ENCODE measurements at places on chromosomes 13 and 19.

DNA sequence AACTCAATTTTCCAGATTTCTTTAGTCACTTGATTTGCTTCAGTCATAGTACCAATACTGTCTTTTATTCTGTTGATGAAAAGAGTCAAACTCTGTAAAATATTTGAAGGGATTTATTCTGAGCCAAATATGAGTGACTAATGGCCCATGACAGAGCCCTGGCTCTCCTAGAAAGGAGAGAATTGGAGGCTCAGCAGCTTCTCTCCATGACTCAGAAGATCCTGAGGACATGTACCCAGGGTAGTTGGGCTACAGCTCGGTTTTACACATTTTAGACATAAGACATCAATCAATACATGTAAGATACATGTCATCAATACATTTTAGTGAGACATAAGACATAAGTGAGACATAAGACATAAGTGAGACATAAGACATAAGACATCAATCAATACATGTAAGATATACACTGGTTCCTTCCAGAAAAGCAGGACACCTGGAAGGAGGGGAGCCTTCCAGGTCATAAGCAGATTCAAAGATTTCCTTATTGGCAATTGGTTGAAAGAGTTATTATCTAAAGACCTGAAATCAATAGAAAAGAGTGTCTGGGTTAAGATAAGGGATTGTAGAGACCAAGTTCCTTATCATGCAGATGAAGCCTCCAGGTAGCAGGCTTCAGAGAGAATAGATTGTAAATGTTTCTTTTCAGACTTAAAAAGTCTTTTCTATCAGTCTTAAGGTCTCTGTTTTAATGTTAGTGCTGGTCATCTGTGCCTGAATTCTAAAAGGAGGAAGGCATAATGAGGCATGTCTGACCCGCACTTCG lies 179.8 kb upstream of the RFC3 start:
- DNase-seq = peak; percentile 61

GRCh38 chr13:44435919-44436510 lies 62.4 kb downstream of the SERP2 start:
- no peak for DNase-seq

- no peak for DNase-seq
Observed at GRCh38 chr13:80345771-80346510, 5.0 kb upstream of the SPRY2 start.

- no peak for DNase-seq
Observed at GRCh38 chr19:616062-616700, 17.2 kb downstream of the POLRMT start.

DNA sequence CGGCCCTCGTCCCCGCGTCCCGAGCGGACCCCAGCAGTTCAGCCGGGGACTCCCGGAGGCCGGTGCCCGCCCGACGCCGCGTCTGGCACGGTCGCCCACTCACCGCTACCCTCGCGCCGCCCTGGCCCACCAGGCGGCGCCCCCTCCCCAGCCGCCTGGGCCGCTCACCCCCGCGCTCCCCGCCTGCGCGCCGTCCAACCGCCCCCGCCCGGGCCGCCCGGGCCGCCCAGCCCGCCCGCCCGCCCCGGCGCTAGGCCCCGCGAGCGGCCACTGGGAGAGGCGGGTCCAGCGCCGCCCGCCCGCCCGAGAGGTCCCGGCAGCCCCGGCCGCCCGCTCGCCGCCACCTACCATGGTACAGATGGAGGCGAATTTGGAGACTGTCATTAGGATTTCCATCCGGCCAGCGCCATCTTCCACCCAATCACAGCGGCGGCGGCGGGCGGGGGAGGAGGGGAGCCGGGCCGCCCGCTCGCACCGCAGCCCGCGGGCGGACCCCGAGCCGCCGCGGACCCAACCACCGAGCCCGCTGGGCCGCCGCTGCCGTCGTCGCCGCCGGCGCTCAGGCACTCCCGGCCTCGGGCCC lies at the start of gene USP12:
Gene USP12 (minus strand): TSS at position 568 of the 583 bp plus-strand sequence. CDS start 172 bp downstream, at position 396.
- DNase-seq = no peak

DNA sequence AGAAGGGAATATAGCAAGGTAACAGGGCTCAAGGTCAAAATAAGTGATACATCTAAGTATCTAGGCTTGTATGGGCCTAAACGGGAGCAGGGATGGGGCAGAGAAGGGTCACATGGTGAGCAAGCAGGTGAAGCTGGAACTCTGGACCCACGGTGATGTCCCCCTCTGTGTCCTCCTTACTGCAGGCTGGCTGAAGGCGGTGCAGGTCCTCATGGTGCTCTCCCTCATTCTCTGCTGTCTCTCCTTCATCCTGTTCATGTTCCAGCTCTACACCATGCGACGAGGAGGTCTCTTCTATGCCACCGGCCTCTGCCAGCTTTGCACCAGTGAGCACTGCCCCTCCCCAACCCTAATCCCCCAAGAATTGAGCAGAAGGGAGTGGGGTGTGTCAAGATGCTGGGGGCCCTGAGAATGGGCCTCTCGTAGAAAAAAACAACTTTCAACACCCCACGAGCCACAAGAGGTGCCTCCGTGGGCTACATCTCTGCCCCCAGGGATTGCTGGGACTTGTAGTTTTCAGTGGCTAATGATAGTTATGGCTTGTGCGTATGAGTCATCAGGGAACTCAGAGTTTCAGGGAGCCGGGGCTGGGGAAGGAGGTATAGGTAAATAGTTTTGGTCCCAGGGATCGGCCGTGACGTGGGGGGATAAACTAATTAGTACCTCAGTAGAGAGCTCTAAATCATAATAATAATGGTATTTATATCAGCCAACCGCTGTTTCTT lies 4.0 kb downstream of the EMP3 start:
- peak; percentile 62 for DNase-seq

GRCh38 chr13:95382411-95382810 lies 81.2 kb upstream of the ABCC4 start:
- peak; percentile 29 for DNase-seq

- DNase-seq = peak; percentile 16
Observed at GRCh38 chr13:24865163-24865953, 101.4 kb downstream of the RNF17 start.

- DNase-seq = no peak
Observed at GRCh38 chr13:41065078-41065477, 3.8 kb downstream of the WBP4 start.

- no peak for DNase-seq
Observed at GRCh38 chr19:22807061-22807835, 23.3 kb upstream of the ZNF99 start.

GRCh38 chr19:13076320-13076719 lies 26.3 kb downstream of the LYL1 start:
- DNase-seq = no peak

- DNase-seq = peak; percentile 50
Observed at GRCh38 chr13:49113526-49114286, 106.4 kb upstream of the MLNR start.

DNA sequence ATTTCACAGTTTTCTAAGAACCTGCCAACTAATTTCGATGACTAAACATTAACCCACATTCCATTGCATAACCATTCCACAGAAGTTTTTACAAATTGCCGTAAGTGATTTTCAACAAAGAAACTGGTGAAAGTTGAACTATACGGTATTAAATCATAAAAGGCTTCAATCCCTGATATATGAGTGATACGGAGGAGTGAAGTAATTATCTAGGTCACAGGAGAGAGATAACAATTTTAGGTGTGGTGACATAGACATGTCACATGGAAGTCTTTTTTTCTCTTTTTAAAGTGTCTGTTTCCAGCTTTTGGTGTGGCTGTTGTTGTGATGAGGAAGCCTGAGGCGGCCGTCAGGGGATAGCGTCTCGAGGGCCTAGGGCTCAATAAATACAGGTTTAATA lies 29.4 kb downstream of the TBC1D4 start:
- DNase-seq = peak; percentile 61

DNA sequence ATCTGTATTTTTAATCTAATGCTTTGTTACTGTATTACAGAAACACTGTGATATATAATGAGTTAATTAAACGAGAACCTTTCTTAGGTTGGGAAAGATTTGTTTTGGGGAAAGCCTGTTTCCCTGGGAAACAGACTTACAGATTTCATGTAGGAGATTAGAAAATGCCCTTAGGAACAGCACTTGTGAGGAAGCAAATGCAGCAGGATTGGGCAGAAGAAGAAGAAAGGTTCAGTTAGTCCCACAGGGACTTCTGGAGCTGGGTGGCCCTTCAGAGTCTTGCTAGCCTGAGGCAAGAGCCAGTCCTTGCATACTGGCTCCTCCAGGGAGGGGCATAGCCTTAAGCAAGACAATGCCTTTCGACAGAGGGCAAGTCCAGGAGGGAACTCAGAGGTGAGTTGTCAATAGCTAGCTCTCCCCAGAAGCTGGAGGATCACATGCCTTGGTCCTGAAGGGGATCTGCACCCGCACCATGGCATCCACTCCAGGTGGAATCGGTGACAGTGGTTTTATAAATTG lies 36.8 kb downstream of the N4BP2L1 start:
- DNase-seq = no peak

- no peak for DNase-seq
Observed at GRCh38 chr13:20217168-20217567, 15.0 kb downstream of the GJB6 start.

DNA sequence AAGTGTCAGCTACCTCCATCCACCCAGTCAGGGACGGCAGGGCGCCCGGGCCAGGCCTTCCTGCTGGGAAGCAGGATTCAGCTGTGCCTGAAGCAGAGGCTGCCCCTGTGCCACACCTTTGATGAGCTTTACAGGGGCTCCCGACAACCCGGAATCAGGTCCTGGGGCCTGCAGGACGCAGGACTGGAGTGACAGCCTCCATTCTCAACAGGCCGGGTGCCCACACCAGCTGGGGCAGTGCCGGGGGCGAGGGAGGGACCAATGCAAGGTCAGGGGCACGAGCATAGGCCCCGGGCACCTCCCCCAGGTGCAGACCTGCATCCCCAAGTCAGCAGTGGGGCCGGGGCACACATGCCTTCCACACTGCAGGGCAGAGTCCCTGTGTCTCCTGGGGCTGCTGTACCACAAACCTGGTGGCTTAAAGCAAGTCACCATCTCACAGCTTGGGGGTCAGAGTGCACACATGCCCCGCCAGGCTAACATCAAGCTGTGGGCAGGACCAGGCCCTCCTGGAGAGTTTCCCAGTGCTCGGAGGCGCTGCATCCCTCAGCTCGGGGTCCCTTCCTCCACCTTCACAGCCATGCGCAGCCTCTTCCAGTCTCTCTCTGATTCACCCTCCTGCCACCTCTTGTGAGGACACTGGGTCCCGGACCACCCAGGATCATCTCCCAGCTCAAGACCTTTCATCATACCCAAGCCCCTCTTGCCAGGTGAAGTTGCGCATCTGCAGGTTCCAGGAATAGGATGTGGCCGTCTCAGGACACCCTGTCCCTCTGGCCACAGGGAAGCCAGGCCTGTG lies 13.4 kb downstream of the UBXN6 start:
- no peak for DNase-seq

DNA sequence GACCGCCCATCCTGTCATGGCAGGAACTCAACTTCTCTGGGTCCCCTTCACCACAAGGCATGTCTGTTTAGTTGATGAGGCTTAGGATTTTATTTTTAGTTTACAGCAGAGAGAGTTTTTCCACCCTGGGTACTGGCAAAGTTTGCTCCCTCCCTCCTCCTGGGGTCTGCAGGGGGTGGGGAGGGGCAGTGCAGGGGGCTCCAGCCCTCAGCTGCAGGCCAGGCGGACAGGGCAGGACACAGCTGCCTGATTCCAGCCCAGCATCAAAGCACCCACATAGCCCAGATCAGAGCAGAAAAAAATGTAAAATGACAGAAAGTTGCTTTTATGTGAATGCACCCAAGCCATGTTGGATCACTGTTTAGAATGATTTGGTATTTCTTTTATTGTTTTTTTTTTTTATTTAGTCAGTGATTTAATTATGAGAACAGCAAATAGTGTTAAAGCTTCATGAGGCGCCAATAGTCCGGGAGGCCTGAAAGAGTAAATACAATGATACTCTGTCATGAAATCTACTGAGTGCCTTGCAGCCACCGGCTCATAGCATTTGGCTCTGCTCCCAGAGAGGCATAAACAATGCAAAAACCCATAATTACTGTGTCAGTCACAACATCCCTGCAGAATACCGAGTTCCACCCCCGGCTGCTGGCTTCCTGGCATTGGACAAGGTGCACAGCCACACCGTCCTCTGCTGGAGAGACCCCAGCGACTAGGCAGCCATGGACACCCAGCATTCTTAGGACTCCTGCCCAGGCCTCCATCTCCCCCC lies 923.5 kb downstream of the UQCRFS1 start:
- no peak for DNase-seq

- no peak for DNase-seq
Observed at GRCh38 chr13:83183439-83184149, 698.7 kb downstream of the SLITRK1 start.

- DNase-seq = no peak
Observed at GRCh38 chr19:52943134-52943883, 19.4 kb downstream of the ZNF816 start.

DNA sequence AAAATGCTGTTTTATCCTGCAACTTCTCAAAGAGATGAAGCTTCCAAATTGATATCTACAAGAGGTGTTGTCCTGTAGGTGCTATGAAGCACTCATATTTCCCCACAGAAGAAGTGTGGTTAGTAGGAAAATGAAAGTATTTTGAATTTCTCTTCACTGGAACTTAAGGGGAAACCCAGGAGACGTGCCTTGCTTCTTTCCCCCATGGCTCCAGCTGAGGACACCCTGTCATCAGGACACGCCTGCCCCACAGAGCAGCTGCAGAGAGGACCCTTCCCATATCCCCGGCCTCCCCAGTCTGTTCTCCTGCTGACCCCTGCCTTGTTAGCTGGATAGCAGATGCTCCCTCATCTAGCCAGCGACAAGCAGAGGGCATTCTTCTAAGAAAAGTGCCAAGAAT lies 371.3 kb downstream of the COG6 start:
- no peak for DNase-seq

- DNase-seq = no peak
Observed at GRCh38 chr13:41590643-41591042, 133.3 kb downstream of the RGCC start.

DNA sequence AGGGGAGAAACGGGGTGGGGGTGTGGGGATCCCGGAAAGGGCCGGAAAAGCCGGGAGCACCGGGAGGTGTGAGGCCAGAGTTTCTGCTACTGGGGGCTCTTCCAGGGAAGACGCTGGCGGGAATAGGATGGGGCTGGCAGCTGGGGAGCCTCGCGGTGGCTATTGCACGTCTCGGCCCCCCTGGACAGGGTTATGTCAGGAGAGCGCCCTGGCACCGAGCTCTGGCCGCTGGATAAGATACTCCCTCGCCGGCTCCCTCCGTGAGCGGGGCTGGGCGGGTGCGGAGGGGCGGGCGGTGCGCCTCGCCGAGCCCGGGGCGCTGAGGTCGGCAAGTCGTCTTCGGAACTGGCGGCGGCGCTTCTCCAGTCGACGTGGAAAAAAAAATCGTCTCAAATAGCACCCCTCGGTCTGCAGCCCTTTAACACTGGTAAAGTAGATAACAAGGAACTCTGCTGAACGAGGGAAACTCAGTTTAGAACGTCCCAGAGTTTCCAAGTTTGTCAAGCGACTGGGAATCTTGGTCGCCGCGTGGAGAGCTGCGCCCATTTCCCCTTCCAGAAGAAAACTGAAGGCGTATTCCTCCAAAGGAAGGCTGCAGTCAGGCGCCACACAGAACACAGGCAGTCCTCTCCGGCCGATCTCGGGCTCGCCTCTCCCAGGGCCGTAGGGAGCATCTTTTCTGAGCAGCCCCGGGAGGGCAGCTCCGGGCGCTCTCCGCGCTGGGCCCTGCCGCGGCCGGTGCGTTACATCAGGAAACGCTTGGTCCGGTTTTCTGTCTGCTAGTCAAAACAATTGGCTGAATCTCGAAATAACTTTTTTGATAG lies 115.1 kb downstream of the KCNRG start:
- DNase-seq = peak; percentile 43

Data from MCF 10A (cell line).